ENCODE measurements at places on chromosomes 5 and 9.

GRCh38 chr9:91560301-91560700, 136.7 kb upstream of the NFIL3 start:
- DNase-seq = no peak

DNA sequence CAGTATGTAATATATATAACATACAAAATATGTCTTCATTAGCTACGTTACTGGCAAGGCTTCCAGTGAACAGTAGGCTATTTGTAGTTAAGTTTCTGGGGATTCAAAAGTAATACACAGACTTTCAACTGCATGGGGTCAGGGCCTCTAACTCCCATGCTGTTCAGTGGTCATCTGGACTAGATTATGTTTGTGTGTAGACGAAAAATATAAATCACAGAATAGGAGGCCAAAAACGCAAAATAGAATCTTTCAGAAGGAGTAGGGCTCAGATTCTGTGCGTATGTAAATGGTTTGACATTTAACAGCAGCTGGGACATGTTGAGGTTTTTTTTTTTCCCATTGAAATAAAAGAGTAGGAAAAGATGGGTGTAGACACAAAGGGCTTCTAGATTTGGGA, 1048.7 kb upstream of the WWC1 start:
- no peak for DNase-seq

GRCh38 chr5:149561848-149562247, 10.6 kb upstream of the CSNK1A1 start:
- DNase-seq = no peak

- no peak for DNase-seq
Measured at GRCh38 chr5:168427224-168427623, 59.0 kb upstream of the RARS1 start.

DNA sequence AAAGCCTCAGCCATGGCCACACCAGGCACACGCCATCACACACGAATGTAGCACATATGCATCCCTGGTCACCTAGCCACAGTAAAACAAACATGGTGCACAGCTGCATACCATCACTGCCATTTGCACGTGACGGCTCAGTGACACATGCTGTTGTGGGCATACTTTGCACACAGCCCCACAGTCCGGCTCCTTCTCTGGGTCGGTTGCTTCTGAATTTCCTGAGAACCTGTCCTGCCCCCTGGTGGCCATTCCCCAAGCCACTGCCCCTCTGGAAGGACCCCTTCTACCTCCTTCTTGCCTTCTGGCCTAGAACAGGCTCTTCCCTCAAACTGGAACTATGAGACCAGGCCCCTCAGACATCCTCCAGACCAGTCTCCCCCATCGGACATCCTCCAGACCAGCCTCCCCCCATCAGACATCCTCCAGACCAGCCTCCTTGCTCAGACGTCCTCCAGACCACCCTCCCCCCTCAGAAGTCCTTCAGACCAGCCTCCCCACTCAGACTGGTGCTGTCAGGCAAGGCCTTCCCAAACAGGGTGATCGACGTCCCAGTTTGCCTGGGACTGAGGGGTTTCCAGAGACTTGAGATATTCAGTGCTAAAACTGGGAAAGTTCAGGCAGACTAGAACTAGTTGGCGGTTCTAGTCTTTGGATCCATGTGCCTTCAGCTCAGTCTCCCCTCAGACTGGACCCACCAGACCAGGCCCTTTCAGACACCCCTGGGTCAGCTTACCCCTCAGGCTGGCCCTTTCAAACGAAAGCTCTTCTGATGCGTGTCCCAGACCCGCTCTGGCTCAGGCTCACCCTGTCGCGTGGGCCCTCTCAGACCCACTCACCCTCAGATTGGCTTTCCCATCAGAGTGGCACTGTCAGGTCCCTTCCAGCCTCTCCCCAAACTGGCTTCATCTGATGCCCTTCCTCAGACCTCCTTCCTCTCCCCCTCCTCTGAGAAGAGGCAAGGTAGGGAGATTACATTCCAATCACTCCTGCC, 24.3 kb upstream of the ENHO start:
- peak; percentile 59 for DNase-seq

DNA sequence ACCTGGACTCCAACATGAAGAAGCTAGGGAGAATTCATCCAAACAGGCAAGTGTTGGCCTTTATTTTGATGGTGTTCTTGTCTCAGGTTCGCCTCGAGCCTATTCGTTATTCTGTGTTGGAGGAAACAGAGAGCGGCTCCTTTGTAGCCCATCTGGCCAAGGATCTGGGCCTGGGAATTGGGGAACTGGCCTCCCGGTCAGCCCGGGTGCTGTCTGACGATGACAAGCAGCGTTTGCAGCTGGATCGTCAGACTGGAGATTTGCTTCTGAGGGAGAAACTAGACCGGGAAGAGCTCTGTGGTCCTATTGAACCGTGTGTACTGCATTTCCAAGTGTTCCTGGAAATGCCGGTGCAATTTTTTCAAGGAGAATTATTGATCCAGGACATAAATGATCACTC, 367 bp downstream of the PCDHB4 start:
- DNase-seq = no peak

DNA sequence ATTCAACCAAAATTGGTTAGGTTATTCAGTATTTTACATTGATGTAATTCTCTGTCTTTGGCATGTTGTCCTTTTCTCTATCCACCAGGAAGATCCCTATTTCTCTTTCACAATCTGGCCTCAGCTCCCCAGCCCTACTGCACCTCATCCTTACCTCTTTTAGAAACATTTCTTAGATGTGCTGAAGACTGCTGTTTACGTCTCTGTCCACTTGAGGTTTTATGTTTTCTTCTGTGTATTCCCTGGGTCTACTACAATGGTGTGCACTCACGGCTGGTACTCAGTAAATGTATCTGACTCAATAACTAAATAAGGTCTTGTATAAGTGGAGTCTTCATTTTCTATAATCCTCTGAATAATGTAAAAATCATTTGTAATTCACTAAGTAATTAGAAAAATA, 822.7 kb downstream of the DTWD2 start:
- no peak for DNase-seq

DNA sequence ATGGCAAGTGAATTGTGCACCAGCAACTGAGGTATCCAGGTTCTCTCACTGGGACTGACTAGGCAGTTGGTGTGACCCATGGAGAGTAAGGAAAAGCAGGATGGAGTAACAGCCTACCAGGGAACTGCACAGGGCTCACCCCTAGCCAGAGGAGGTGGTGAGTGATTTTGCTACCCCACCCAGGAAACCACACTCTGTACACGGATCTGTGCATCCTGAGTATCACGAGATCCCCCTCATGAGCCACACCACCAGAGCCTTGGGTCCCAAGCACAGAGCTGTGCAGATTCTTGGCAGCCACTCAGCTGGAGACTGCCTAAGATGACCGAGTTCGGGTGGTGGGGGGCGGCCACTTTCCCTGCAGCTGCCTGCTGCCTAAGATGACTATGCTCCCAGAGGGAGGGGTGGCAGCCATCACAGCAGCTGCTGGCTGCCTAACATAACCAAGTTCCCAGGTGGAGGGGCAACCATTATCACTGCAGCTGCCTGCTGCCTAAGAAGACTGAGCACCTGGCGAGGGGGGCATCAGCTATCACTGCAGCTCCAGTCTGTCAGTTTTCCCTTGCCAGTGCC, 48.4 kb upstream of the EFNA5 start:
- DNase-seq = no peak

DNA sequence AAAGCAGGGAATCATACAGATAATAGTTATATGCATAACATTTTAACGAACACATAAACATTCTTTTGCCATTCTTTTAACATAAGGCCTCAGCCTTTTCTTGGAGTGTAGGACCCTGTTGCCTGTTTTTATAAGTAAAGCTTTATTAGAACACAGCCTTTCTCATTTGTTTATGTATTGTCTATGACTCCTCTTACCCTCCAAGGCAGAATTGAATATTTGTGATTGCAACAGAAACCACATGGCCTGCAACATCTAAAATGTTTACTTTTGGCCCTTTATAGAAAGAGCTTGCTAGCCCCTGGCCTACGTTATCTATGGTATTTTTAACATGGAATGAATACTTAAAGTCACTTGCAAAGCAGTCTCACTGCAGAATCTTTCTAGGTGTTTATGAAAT, 2.6 kb downstream of the SLC31A1 start:
- DNase-seq = no peak

DNA sequence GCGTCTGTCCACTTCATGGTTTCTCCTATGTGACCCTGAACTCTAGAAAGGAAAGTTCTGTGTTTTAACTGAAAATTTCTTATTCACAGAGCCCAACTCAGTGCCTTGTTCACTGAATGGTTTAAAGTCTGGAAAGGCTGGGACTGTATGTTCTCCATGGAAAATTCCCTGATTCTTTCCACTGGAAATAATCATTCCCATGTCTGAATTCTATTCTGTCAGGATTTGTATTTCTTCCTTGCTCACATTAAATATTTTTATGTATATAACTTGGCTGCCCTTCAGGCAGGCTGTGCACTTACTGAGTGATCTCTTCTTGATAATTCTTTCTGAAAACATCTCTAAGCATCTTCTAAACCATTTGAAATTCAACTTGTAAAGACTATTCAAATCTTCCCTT, 1126.9 kb upstream of the DMAC1 start:
- DNase-seq = no peak

DNA sequence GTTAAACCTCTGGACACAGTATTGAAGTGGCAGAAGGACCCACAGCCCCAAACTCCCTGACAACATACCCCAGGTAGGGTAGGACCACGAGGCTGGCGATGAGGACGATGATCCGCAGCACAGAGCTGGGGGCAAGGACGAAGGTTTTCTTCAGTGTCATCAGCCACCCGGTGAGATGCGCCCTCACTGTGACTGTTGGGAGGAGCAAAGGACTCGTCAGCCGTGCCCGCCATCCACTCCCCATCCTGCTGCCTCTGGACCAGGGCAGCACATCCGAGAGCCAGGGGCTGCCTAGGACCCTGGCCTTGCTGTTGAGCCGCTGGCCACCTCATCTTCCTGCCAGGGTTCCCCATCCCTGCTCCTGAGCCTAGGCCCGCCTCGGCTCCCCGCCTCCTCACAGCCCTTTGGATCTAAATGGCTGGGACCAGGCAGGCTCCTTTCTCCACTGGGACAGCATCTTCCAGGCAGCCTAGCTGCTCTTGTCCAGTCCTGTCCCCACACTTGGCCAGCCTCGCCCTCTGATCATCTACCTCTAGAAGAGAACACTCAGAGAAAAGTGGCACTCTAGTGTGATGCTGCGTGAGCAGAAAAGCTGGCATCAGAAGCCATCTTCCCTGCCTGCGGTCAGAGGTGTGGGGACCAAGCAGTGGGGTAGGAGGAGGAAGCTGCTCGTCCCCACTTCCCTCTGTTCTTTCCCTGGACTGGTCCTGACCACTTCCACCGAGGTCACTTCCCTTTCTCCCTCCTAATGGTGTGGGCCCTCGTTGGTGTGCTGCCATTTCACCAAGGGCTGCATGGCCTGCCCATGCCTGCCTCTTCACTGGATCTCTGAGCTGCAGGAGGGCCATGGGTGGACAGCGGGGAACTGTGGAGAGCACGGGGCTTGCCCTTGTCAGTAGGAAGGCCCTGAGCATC, 49.2 kb downstream of the OTULIN start:
- no peak for DNase-seq

- no peak for DNase-seq
Measured at GRCh38 chr5:127812570-127812969, 109.4 kb downstream of the CCDC192 start.

DNA sequence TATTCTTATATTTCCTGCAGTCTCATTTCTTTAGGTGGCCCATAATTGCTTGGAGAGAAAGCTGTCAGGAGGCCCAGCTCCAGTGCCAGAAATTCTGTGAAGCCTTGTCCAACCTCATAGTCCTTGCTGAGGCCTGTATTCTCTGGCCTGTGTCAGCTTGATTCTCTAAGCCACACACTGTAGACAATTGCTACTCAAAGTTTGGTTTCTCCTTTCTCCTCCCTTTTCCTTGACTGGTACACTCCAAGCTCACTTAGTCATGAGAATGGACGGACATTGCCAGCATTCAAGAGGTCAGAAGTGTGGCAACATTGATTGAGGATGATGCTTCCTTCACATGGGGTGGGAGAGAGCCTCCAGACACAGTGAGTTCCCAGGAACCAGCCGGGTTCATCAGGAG, 71.3 kb upstream of the CXCL14 start:
- DNase-seq = no peak

DNA sequence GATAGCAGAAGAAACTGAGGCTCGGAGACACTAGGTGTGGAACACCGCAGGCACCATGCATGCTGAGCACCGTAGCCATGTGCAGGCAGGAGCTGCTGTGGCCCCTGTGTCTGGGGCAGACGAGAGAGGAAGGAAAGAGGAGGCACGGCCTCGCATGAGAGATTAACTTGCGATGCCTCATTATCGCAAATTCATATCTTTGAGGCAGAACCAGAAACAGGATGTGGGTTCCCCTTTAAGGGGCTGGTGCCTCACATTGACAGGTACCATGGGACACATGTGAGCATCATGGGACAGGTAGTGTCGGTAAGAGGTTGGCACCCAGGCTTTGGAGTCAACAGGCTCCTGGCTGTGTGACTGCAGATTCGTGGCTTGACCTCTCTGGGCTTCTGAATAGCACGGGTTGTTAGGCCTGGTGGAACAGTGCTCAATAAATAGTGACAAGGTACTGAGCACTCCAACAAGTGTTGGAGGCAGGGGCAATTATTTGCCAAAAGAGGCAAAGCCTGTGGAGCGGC, 40.8 kb downstream of the NAIF1 start:
- DNase-seq = no peak
